ENCODE measurements at places on chromosomes 7 and 10.

- peak; percentile 16 for DNase-seq
Measured at GRCh38 chr10:12605580-12606405, 256.4 kb downstream of the CAMK1D start.

DNA sequence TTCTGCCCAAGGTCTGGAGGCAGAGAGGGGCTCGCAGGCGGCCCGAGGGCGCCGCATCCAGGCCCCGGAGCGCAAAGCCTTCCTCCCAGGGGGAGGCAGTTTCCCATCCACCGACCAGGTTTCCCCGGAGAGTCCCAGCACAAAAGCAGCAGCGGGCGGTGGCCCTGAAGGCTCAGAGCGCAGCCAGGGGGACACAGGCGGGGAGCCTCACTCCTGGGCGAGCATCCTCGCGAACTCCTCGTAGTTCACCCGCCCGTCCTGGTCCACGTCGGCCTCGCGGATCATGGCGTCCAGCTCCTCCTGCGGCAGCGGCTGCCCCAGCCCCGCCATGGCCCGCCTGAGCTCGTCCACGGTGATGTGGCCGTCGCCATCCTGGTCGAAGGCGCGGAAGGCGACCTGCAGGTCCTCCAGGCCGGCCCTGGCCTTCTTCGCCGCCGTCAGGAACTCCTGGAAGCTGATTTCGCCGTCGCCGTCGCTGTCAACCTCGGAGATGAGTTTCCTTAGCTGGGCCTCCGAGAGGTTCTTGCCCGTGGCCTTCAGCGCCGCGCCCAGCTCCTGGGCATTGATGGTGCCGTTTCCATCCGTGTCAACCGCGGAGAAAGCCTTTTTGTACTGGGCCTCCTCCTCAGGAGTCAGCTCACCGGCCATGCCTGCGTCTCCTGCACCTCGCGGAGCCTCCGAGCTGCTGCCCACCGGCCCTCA lies 428 bp downstream of the CALML5 start:
- no peak for DNase-seq

DNA sequence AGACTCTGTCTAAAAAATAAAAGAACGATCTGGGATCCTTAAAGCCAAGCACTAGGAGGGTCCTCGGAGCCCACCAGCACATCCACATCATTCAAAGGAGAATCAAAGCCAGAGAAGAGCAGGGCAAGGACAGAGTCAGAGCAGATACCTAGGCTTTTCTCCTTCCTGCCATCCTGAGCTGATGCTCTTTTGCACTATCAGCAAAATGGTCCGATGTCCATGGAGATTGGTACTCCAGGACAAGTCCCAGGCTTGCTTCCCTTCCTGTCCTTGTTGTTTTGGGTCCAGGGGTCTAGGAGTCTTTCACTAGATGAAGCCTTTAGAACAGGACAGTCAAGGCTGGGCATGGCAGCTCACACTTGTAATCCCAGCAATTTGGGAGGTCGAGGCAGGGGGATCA lies 58.0 kb upstream of the ELN start:
- DNase-seq, result no peak

DNA sequence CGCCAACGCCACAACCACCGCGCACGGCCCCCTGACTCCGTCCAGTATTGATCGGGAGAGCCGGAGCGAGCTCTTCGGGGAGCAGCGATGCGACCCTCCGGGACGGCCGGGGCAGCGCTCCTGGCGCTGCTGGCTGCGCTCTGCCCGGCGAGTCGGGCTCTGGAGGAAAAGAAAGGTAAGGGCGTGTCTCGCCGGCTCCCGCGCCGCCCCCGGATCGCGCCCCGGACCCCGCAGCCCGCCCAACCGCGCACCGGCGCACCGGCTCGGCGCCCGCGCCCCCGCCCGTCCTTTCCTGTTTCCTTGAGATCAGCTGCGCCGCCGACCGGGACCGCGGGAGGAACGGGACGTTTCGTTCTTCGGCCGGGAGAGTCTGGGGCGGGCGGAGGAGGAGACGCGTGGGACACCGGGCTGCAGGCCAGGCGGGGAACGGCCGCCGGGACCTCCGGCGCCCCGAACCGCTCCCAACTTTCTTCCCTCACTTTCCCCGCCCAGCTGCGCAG lies 424 bp downstream of the EGFR start:
- DNase-seq, result no peak

GRCh38 chr10:119652361-119652730 lies 1.2 kb downstream of the BAG3 start:
- no peak for DNase-seq

- no peak for DNase-seq
Measured at GRCh38 chr10:80144067-80144695, 11.7 kb downstream of the PLAC9 start.

- no peak for DNase-seq
Measured at GRCh38 chr10:133324857-133325260, 11.8 kb downstream of the CALY start.

GRCh38 chr10:93166134-93166533 lies 92.4 kb downstream of the CYP26A1 start:
- no peak for DNase-seq

DNA sequence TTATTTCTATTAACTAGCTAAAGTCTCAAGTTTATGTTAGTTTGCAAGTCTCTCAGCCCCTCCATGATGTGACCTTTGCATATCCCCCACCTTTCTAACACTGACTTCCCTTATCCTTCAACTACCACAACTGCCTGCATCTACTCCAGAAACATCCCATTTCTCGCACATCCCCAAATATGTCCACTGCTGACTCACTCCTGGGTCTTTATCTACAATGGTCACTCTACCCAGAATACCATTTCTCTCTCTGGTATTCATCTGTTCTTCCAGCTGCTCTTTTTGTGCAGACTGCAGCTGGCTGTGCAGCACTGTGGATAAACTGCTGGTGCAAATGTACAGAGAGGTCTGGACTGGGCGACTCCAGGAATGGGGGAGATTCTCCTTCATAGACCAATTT lies 32.7 kb upstream of the PRSS1 start:
- no peak for DNase-seq

DNA sequence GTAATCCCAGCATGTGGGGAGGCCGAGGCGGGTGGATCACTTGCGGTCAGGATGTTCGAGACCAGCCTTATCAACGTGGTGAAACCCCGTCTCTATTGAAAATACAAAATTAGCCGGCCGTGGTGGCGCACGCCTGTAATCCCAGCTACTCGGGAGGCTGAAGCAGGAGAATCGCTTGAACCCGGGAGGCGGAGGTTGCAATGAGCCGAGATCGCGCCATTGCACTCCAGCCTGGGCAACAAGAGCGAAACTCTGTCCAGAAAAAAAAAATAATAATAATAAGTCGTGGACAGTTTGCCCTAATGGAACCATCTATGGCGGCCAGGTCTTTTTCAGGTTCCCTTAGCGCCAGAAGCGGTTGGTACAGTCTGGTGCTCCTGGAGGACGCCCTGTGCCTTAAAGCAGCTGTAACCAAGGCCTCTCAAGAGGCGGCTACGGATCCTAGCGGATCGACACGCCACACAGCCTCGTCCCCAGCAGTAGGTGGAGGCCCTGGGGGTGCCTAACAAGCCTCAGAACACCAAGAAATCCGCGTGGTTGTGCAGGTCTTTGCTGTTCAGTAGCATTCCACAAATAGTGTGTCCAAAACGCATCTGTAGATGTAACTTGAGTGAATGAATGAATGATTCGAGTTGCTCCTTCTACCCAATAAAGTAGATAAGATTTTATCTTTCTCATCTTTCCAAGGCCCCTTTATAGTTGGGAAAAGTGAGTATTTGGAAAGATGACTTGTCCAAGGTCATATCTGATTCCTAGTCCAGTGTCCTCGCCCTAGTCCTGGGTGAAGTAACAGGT lies 982 bp downstream of the PGAM1 start:
- no peak for DNase-seq

- no peak for DNase-seq
Measured at GRCh38 chr7:99372275-99373090, 2.0 kb upstream of the ARPC1B start.

GRCh38 chr7:23222439-23223030 lies 24.0 kb upstream of the GPNMB start:
- no peak for DNase-seq

DNA sequence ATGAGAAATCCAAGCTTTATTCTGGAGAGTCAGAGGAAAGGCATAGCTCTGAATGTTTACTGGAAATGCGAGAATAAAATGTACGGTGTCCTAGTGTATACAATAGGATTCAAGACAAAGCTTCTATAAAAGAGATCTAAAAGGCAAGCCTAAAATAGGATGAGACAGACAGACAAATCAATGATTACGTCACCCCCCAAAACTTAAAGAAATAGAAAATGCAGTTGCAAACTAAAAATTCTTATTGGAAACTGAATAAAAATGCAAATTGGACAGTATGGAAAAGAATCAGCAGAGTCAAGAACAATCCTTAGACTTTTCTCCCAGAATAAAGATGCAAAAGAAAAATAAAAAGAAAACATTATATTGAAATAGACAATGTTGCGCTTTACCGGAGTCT lies 245.9 kb downstream of the POM121L12 start:
- no peak for DNase-seq

Data from esophagus squamous epithelium (tissue), 5 donors.